ENCODE measurements at places on chromosomes 5 and 9.

DNA sequence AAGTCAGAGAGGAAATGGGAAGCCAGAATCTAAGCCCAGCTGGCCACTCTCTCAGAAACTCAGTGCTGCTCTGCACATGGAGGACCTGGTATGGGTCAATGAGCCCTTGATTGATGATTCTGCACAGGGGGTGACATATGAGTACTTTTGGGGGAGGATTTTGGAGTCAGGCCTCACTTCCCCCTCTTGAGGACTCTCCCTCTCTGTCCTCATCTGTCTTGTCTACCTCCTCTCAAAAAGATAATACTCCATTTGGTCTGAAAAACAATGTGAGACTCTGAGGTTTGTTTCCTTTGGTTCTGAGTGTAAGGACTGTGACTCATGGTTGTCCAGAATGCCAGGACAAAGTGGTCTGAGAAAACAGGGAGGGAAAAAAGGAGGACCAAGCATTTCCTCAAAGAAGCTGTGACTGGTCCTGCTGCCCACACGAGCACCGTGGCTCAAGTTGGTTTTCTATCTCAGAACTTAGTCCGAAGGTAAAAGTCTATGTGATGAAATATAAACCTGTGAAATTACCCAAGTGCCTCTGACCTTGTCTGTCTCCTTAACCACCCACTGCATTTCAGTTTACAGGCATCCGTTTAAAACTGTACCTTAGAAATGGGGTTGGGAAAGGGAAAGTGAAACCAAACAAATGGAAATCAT, 11.1 kb downstream of the TTC39B start:
- DNase-seq = no peak

DNA sequence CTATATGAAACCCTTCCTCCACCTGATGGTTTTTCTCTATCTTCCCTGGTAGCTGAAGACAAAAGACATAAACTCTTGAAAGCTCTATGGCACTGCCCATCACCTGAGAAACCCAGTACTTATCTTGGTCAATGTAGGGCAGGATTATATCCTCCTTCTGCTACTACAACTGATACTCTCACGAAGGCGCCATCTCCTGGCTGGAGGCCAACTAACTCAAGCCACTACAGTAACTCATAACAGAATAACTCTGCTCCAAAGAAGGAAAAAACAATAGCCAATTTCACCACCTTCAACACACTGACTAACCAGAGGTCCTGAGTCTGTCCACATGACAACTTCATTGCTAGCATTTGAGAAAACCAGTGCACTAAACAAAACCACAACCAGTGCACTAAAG, 409.2 kb downstream of the CETN3 start:
- peak; percentile 4 for DNase-seq

- no peak for DNase-seq
These were observed 2.7 kb downstream of the LARP1 start for GRCh38 chr5:154757814-154758406.

DNA sequence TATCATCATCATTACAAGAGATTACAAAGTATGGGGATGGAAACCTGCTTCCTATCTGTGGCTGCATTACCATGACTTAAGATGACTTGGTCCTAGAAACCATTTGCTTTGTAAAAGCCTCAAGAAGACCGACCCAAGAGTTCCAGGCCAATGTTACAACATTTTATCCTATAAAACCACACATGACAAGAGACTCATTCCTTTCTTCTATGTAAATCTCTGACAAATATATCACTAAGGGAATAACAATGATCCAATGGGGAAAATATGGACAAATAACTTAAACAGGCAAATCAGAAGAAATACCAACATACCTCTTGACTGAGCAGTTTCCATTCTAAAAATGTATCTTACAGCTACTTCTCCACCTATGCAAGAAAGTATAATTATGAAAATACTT, 44.3 kb upstream of the VPS13A start:
- no peak for DNase-seq

- DNase-seq = peak; percentile 10
These were observed 37.0 kb upstream of the RAB3C start for GRCh38 chr5:58545912-58546311.

GRCh38 chr5:74028406-74028805, 402.4 kb downstream of the ARHGEF28 start:
- DNase-seq = no peak

DNA sequence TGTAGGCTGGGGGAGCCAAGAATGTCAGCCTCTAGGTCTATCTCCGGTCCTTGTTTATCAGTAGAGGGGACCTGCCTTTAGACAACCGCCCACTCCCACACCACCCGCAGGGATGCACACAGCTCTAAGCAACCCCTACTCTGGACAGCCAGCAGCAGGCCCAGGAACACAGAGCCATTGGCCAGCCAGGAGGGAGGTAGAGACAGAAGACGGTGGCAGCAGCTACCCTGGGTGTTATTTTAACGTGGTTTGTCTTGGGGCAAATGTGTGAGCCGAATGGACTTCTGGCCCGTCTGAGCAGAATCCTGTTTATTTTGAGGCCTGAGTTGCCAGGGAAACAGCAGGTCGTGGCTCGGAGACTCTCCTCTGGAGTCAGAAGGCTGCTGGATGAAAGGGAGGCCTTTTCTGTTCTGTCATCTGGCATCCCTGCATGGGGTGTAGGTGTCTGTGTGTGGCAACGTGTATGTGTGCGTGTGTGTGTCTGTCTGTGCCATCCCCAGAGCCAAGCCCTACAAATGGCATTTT, 382 bp upstream of the FGF1 start:
- no peak for DNase-seq

GRCh38 chr5:127316011-127316410, 25.4 kb downstream of the MEGF10 start:
- no peak for DNase-seq

GRCh38 chr9:120612218-120612617, 32.3 kb upstream of the CDK5RAP2 start:
- no peak for DNase-seq

DNA sequence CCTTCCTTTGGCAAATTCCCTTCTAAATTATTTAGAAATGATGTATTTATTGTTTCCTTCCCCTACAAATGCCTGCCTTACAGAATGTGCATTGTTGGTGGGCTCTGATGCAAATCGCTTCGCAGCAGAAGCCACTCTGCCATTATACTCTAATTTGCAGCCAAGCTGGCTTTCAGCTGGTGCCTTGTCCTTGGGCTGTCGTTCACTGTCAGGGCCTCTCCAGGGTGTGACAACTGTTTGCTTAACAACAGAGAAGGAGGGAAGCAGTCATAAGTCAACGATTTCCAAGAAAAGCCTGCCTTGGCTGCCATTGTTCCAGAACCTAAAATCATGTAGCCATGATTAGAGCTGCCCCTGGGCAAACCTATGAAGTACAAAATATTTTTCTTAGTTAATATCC, 260.1 kb upstream of the RGMB start:
- no peak for DNase-seq

DNA sequence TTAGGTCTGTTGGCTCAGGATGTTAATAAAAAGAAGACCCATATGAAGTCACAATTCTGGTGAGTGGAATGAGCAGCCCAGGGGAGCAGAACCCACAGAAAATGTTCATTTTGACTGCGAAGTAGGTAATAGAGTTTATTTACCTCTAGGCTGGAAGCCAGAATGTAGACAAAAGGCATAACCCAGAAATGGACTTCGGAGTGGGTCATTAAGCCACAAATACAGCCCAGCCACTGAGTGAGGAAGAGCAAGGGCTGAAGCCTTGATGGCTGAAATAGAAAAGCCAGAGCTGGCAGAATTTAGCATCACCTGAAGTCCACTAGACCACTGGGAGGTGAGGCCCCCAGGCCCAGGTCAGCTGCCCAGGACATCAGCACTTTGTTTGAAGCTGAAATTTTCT, 168.0 kb downstream of the NXNL2 start:
- no peak for DNase-seq

DNA sequence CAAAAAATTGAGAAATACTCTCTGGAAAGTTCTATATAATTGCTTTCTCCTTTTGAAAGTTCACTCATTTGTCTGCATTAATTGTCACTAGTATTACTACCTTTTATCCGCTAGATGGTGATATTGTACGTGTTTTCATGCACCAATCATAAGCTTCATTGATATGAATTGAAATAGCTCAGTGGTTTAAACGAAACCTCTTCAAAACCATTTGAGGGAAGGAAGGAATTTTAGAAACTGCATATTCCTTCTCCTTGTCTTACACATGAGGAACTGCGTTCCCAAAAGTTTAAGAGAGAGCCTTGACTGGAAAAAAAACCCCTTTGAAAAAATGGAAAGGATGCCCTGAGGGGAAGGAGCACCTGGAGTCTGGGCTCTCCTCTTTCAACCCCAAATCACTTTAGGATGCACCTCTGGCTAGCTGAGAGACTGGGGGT, 98.6 kb downstream of the YTHDC2 start:
- peak; percentile 35 for DNase-seq

DNA sequence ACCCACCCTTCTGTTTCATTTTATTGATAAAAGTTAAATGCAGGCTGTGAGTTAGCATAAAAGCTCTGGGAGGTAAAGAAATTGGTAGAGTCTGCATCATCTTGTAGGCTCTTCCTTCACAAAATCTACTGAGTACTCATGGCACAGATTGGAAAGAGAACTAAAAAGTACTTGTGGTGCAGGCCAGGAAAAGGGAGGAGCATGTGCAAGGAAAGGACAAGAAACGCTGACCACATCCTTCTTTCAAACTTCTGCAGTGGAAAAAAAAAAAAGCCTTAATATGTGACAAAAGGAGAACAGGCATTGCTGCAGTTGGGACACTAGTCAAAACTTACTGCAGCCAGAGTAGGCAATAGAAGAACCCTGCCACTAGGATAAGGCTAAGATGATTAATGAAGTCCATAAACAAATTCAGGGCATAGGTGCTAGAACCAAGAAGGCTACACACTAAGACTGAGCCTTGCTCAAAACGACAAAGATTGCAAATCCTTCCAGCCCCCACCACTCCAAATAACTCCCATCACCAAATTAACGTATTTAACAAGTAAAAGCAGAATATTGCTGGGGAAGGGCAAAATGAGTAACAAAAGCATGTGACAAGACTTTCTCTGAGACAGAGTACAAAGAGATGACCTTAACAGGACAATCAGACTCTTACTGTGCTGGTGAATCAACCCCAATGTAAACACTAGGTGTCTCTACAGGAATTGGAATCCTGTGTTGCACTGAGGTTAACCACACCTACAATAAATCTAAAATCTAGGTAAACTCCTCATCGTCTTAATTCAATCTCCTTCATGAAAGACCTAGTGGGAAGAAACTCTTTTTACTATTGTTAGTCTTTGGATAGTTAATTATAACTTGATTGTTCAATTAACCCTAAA, 1024.8 kb downstream of the TLE1 start:
- peak; percentile 6 for DNase-seq

DNA sequence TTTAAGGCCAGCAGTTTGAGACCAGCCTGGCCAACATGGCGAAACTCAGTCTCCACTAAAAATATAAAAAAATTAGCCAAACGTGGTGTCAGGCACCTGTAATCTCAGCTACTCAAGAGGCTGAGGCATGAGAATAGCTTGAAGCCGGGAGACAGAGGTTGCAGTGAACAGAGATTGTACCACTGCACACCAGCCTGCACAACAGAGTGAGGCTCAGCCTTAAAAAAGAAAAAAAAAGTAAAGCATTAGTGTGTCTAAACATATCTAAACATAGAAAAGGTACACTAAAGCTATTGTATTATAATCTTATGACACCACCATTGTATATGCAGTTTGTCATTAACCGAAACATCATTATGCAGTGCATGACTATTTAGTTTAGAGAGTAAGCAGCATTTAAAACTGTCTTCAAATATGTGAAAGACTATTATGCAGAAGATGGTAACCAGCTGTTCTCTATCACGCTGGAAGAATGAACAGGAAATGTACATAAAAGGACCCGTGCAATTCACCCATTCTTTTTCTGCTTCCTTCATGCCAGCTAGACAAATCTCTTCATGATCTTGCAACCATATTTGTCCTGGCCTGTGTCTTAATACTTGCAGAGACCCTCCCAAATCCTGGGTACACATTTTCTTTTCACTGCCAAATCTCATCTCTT, 58.6 kb downstream of the ITGA1 start:
- DNase-seq = no peak

DNA sequence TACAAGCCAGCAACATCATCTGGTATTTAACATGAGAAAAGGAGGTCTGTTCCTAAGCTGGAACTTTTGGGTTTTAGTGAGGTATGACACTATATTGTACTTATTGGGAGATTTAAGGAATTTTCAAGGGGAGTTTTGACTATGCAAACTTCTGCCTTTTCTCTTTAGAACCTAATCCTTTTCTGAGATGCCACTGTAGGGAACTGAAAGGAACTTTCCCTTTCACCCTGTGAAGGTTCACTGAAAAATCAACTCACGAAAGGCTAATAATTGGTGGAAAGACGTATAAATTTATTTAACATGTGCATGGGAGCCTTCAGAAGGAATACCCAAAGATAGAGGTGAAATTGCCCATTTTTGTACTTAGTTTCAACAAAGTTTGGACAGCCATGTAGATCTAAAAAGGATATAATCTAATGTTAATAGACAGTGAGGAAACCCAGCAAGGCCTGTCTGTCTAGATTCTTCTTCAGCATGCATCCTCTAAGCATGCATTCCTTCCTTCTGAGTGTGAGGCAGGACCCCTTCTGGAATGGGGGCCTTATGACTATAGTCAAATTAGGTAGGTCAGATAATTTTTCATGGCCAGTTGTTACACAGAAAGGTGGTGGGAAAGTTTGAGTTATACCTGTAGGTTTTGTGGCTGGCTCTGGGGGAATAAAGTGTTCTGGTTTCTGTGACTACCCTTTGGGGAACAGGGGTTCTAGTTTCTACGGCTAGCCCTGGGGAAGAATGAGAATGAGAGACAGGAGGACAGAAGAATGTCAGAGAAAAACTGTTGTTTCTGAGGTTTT, 200.3 kb downstream of the C9orf152 start:
- no peak for DNase-seq

DNA sequence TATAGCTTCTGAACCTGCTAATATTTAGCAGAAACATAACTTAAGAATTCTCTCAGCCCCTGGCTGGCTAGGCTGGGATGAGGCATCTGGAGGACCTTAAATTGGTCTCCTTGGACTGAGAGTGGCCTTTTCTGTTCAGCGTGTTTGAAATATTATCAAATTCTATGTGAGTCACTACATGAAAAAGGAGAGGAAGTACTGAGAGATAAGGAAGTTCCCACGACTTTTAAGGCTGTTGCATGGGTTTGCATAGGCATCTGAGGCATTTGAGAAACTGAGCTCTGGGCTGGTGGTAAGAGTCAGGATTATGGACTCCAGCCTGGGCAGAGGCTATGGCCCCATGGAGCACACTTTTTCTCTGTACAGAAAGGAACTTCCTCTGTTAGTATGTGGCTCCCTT, 816.2 kb upstream of the GRAMD2B start:
- no peak for DNase-seq

- DNase-seq = no peak
These were observed 25.4 kb upstream of the RASA1 start for GRCh38 chr5:87242242-87242641.

DNA sequence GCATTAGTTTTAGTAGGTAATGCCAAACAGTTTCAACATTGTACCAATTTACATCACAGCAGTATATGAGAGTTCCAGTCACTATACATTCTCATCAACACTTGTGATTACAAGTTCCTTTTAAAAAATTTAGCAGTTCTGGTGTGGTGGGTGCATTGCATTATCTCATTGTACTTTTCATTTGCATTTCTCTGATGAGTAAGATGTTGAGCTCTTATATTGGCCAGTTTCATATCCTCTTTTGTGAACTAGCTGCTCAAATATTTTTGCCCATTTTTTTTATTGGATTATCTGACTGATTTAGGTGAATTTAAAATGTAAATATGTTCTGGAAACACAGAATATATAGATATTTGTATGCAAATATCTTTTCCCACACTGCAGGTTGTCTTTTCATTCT, 160.9 kb upstream of the NR3C1 start:
- DNase-seq = no peak

Measured in A549 (cell line).